A549 treated with ZK216348 at 1 μM for 4 hours (cell line): ENCODE measurements at places on chromosomes 2 and 18. TPM values are rescaled to one million over a fixed set of nuclear protein-coding genes. Genes with fewer than 3 reads are reported as not detected.

The MAPK4 gene
- 0.08 to 0.18 TPM (median 0.14 TPM) in 5 replicates for total RNA-seq

The GALR1 gene
- total RNA-seq: not detected in 5 replicates

The DRC1 gene
- total RNA-seq: 0.11 to 0.21 TPM (median 0.18 TPM) in 4 of 5 replicates, not detected in the other

The GAREM2 gene
- 5.6 to 10.3 TPM (median 7.7 TPM) in 5 replicates for total RNA-seq

The CAPN14 gene
- total RNA-seq: 0.06 to 0.07 TPM in 2 of 5 replicates, not detected in the others

The LINC00305 gene
- total RNA-seq: not detected in 5 replicates
